ENCODE measurements at places on chromosomes 5 and 9. TPM values are rescaled to one million over a fixed set of nuclear protein-coding genes. Genes with fewer than 3 reads are reported as not detected.

Gene SPATA9
- total RNA-seq: 0.89 TPM

DNA sequence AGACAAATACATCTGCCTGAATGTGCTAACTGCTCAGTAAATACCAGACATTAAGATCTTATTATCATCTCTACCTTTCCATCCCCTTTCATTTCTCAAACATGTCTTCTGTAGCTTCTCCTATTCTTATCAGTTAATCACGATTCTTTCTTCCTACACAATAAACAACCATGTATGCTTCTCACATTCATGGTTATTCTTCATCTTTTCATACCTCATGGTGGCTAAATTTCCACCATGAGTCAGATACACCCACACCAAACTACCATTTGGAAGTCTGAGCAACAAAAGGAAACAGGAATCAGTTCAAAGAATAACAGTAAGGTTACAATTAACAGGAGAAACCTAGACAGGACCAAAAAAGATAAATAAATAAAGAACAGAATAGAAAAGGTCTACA, 7.7 kb downstream of the ZNF622 start:
- DNase-seq: no peak

- DNase-seq: no peak
Measured at GRCh38 chr9:74138182-74138581, 359.0 kb upstream of the RORB start.

GRCh38 chr9:116080561-116080960, 73.0 kb upstream of the PAPPA start:
- DNase-seq: no peak

Gene ROR2
- total RNA-seq: 33.3 TPM

DNA sequence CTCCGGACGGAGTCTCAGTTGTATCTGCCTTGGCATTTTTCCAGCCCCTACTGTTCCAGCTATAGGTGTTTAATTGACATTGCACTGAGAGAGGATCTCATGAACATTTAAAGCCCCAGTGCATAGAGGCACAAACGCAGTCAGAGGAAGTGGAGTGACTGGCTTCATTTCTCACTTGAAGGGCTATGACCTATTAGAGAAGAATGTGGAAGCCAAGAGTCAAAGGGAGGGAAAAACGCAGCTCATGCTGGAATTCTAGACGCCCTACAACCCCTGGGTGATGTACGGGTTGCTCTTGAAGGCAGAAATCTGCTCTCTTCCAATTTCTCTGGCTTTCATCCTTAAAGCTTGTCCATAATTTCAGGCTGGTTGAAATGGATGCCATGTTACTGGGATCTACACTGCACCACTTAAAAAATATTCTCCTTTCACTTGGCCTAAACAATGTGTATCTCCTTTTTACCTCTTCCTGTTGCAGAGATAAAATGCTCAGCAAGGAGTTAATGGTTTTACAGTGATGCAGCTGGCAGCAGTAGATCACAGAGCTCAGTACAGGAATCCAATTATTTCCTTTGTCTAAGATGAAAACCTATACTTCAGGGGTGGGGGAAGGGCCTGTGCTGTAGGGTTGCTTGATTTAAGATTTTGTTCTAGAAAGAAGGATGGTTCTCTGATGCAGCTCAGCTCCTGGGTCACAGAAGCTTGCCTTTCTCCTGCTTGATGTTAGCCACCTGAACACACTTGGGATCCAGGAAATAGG, 61.8 kb upstream of the MAMDC2 start:
- no peak for DNase-seq

DNA sequence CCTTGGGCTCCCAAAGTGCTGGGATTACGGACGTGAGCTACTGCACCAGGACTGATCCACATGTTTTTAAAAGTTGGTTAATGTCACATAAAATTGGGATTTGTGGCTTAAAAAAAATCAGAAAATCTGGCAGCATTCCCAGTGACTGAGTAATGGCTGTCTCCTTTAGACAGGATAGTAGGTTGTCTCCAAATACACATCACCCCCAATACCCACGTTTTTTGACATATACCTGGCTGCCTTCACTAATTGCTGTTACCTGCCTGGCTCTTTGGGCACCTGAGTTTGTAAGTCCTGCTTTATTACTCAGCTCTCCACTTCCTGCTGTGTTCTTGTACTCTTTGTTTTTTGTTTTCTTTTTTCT, 84.8 kb downstream of the KDM4C start:
- DNase-seq: no peak

Gene GDF9
- total RNA-seq: 0.27 TPM

Gene GABBR2
- total RNA-seq: not detected

GRCh38 chr9:125343518-125344275, 82.1 kb downstream of the GAPVD1 start:
- no peak for DNase-seq

DNA sequence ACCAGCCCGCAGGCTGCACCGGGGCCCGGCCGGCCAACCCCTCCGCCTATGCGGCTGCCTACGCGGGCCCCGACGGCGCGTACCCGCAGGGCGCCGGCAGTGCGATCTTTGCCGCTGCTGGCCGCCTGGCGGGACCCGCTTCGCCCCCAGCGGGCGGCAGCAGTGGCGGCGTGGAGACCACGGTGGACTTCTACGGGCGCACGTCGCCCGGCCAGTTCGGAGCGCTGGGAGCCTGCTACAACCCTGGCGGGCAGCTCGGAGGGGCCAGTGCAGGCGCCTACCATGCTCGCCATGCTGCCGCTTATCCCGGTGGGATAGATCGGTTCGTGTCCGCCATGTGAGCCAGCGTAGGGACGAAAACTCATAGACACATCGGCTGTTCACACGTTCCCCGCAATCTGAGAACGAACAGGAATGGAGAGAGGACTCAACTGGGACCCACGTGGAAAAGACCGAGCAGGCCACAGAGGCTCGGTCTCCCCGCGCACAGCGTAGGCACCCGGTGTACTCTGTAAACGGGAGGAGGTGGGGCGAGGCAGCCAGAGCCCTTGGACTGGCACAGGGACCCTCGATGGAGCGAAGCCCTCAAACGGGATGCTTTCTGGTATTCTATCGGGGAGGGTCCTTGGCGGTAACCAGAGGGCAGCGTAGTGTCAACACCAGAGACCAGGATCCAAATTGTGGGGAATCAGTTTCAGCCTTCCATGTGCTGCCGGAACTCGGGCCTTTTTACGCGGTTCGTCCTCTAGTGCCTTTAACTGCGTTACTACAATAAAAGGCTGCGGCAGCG, 1.9 kb downstream of the FOXE1 start:
- DNase-seq: no peak

GRCh38 chr5:97874491-97874890, 691.4 kb upstream of the RIOK2 start:
- no peak for DNase-seq

GRCh38 chr9:4691795-4692194, 12.4 kb downstream of the CDC37L1 start:
- DNase-seq: no peak

DNA sequence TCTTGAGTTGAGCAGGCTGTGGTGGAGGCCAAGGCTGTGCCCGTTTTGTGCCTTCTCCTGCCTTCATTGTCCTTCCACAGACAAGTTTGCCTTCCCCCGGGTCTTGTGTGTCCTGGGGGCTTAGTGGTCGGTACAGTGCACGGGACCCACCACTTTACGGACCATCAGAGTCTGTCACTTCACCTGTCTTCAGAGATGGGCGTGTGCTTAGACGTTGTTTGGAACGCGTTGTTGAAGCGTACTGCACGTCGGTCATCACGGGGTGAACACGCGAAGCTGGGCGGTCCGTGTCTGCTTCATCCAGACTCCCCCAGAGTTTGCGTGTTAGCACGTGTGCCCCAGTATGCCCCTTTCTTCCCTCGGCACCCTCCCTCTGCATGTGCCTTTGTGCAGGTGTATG, 24.8 kb downstream of the CEP72 start:
- no peak for DNase-seq

Data from ovary (tissue), 10 donors.